ENCODE measurements at places on chromosomes 4 and X.

GRCh38 chr4:81510643-81511178 lies 39.0 kb upstream of the RASGEF1B start:
- DNase-seq, result no peak

DNA sequence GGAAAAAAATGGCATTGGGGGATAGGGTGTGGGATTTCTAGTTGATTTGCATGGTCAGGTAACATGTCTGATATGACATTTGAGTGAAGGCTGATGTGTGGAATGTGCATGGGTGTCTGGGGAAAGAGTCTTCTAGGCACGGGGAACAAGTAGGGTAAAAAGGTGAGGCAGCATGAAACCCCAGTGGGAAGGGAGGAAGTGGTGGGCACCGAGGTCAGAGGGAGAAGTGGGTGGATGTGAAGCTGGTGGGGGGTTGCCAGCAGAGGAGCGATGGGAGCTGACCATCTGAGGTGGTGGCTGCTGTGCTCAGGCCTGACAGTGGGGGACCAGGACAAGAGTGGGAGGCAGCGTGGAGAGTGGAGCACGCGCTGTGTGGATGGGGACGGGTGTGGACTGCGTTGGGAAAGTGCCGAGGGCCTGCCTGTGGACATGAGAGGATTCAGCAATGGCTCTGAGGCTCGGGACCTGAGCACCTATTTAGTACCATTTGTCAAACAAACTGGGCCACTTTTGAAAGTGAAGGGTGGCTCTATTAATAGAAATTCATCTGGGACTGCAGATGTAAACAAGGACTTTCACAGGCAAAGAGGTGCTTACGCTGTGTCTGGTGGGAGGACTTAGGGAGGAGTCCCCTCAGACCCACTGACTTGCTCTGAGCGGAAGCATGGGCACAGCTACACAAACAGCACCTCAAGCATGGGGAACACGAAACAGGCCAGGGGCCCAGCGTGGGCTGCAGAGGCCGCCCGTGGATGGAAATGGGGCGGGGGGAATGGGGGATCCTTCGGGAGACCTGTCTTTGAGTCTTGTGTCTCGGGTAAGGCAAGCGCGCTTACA lies 16.7 kb upstream of the S100P start:
- no peak for DNase-seq

DNA sequence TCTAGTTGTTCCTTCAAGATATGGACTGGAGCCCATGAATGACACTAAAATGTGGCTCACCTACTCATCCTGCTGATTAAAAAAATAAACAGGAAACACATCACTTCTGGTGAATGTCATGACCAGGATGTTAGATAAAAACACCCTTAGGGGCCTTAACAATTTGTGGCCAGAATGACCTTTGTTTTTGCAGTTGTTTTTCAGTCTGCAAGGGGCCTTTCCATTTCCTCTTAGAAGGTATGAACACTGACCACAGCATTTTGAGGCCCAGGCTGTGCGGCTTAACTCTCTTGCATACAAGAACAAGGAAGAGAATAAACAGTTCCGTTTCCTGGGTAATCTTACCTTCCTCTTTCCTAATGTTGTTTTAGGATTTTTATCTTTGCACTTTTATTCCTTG lies 113.2 kb downstream of the IL1RAPL2 start:
- no peak for DNase-seq

DNA sequence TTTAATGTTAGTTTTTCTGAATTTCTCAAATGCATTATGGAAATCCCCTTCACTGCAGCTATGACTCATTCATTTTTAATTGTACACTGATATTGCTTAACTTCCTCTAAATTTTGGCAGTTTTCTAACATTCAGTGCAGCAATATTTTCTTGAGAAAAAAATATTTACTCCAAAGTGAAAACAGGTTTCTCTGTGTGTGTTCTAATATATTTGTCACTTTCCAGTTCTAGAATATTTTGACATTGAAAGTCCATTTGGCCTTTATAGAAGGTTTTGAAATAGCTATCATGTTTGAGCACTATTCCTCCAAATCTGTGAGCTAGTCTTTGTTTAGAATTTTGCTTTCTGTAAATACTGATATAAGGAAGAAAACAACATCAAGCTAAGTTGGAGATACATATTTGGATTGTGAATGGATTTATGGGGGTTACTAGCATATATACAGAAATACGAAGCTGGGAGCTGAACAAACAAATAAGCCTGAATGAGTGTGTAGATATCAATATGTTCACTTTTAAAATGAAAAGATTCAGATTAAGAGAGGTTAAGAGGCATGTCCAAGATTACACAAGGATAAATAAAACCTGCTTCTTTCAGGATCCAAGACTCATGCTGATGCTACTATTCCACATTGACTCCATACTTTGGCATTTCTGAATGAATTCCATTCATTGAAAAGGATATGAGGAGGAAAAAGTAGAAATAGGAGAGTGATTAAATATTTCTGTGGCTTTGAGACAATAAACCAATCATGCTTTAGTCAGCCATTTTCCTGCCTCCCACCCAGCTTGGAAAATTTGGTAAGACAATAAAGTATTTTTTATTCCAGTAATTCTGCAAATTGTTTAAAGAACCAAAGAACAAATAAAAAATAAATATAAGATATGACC lies 57.3 kb upstream of the SLIT2 start:
- DNase-seq, result no peak

GRCh38 chrX:154548028-154548316 lies 552 bp downstream of the IKBKG start:
- no peak for DNase-seq

- DNase-seq, result no peak
Observed at GRCh38 chrX:72735561-72735960, 21.5 kb upstream of the PHKA1 start.

- DNase-seq, result no peak
Observed at GRCh38 chr4:69716654-69717053, 43.8 kb downstream of the SULT1B1 start.

DNA sequence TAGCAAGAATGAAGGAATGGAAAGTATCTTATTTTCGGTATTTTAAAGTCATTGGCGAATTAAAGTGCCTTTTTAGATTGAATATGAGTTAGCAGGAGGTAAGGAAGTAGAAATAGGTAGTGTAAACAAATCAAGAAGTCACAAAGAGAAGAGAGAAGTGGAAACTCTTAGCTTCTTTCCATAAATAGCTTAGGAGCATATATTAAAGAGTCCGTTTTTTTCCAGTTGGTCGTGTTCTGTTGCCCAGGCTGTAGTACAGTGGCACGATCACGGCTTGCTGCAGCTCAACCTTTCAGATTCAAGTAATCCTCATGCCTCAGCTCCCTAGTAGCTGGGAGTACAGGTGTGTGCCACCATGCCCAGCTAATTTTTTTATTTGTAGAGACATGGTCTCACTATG lies 56.4 kb downstream of the UBE2K start:
- no peak for DNase-seq

GRCh38 chr4:53785996-53786395 lies 194.7 kb upstream of the LNX1 start:
- no peak for DNase-seq

GRCh38 chrX:56029691-56030090 lies 202.5 kb upstream of the KLF8 start:
- DNase-seq, result no peak
